ENCODE measurements at places on chromosomes 5 and 9. TPM values are rescaled to one million over a fixed set of nuclear protein-coding genes. Genes with fewer than 3 reads are reported as not detected.

ARL15 gene
- 18.2 TPM for total RNA-seq

VCP gene
- 631 TPM for total RNA-seq

CDKN2AIPNL gene
- total RNA-seq, result 23.6 TPM

IFNA17 gene
- total RNA-seq, result not detected

SMC5 gene
- 29.5 TPM for total RNA-seq

C9orf153 gene
- total RNA-seq, result 0.25 TPM

MAMDC2 gene
- total RNA-seq, result 2.4 TPM

PKD2L2 gene
- total RNA-seq, result not detected

EPB41L4B gene
- 0.12 TPM for total RNA-seq

MRPL50 gene
- total RNA-seq, result 14.2 TPM

EMB gene
- 3.2 TPM for total RNA-seq

P4HA2 gene
- 471 TPM for total RNA-seq

MFAP3 gene
- 49.9 TPM for total RNA-seq

TMEM174 gene
- not detected for total RNA-seq

KCNV2 gene
- total RNA-seq, result not detected

UNC13B gene
- total RNA-seq, result 20.7 TPM

SMARCA2 gene
- 61.6 TPM for total RNA-seq

CCDC171 gene
- total RNA-seq, result 4.5 TPM

TAF11L5 gene
- not detected for total RNA-seq

RASEF gene
- 5.6 TPM for total RNA-seq

ERAP2 gene
- 50.8 TPM for total RNA-seq

PHF24 gene
- 0.11 TPM for total RNA-seq

ADAMTS6 gene
- total RNA-seq, result 155 TPM

LCN12 gene
- total RNA-seq, result 0.12 TPM

TAS2R1 gene
- total RNA-seq, result not detected

KIF24 gene
- 5.2 TPM for total RNA-seq

PCDHB13 gene
- 0.12 TPM for total RNA-seq

ZNF658 gene
- total RNA-seq, result 4.6 TPM

ADAMTS19 gene
- total RNA-seq, result 1.2 TPM

PLGRKT gene
- 23.6 TPM for total RNA-seq

CMBL gene
- total RNA-seq, result 14.0 TPM

NXNL2 gene
- 8.5 TPM for total RNA-seq

CD72 gene
- total RNA-seq, result 0.87 TPM

C5orf58 gene
- not detected for total RNA-seq

CMYA5 gene
- total RNA-seq, result 3.7 TPM

PPP2R2B gene
- total RNA-seq, result 1.3 TPM

RANBP3L gene
- total RNA-seq, result 0.11 TPM

KCNIP1 gene
- not detected for total RNA-seq

DDX4 gene
- not detected for total RNA-seq

ANKRD20A1 gene
- total RNA-seq, result 0.12 TPM

SPINK6 gene
- total RNA-seq, result not detected

FBN2 gene
- 95.7 TPM for total RNA-seq

WDR38 gene
- total RNA-seq, result not detected
